ENCODE measurements at places on chromosomes 11 and 22.

- DNase-seq, result no peak
These were observed 81.2 kb downstream of the EXT2 start for GRCh38 chr11:44176546-44177213.

GRCh38 chr11:90630176-90630575 lies 407.3 kb upstream of the CHORDC1 start:
- DNase-seq, result no peak

DNA sequence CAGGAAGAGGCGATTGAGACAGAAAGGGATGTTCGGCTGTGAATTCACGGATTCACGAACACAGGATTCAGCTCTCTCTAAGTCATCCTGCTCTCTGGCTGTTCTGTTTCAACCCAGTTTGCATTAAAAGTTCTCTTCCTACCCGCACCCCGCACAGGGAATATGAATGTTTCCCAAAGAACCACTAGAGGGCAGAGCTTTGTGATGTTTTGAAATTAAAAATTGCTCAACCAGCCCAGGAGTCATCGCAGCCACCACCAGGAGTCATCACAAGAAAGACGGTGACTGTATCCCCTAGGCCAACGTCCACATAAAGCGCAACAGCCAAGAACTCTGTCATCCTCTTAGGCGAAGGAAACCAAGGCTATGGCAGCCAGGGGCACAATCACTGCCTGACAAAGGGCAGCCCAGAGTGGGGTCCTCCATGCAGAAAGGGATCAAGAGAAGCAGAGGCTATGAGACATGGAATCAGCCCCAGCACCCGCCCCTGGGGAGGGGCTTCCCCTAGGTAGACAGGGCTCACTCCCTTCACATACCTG lies 122.4 kb downstream of the WT1 start:
- peak; percentile 28 for DNase-seq

GRCh38 chr22:20076627-20077172 lies 3.3 kb upstream of the DGCR8 start:
- no peak for DNase-seq

DNA sequence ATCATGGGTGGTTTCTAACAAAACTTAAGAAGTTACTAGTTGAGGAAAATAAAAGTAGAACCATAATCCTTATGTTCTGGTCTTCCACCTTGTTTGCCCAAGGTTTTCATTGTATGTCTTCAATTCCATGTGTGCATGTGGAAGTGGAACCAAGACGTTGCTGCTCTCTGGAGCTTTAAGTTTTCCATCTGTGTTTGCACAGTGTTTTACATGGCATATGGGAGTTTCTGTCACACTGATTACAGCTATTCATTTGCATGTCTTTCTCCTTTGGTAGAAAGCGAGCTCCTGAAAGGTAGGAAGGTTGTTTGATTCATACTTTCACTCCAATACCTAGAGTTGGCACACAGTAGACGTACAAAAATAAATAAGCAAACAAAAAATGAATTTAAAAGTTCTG lies 112.6 kb upstream of the LUZP2 start:
- DNase-seq, result no peak

- no peak for DNase-seq
These were observed 73.5 kb upstream of the TENM4 start for GRCh38 chr11:79514290-79514689.

DNA sequence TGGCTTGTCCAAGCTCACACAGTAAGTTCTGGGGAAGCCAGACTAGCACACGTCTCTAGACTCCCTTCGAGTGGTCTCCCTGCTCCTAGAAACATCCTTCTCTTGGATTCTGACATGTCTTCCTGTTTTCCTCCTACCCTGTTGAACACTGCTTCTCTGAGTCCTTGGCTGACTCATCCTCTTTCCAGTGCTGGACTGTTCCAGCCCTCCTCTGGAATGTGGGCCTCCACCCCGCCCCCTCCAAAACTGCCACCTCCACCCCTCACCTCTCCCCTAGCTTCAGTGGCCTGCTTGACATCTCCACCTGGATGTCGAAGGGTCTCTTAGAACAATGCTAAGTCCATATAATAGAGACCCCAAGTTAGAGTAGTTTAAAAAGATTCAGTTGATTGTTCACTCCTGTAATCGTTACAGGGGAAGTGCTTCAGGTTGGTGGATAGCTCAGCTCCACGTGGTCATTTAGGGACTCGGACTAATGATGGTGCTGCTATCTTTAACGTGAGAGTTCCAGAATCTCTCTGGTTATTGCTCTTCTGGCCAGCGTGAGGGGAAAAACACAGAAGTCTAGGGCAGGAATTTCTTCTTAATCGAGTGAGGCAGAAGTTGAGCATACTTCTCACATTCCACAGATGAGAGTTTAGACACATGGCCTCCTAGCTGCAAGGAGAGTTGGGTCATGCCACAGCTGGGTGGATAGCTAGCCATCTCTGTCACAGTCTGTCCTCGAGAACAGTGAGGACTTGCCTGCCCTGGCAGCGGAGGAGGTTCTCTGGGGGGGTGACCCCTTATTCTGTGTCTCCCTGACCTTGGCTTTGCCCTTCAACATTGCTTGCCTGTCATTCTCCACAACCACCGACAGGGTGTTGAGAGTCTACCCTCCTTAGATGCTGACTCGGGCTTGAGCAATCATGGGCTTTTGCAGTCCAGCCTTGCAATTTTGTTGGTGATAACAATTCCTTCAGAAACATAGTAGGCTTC lies 4.7 kb upstream of the C11orf96 start:
- no peak for DNase-seq

DNA sequence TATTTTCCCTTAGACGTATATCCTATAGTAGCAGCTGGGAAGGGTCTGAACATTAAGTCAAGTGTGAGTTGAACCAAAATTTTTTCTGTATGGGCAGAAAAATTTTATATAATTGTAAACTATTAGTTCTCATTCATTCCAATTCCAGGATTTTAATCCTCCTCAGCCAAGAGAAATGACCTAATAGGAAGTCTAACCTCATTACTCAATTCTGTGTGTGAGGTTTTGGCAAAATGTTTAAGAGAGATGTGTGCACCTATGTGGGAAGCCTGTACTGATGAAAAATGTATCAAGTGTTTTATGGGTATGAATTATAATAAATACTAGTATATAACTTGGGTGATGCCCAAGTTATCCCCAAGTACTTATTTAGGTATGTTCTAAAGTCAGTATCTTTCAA lies 311.6 kb upstream of the PITPNB start:
- DNase-seq, result no peak

GRCh38 chr11:131908316-131908715 lies 537.9 kb downstream of the NTM start:
- no peak for DNase-seq

DNA sequence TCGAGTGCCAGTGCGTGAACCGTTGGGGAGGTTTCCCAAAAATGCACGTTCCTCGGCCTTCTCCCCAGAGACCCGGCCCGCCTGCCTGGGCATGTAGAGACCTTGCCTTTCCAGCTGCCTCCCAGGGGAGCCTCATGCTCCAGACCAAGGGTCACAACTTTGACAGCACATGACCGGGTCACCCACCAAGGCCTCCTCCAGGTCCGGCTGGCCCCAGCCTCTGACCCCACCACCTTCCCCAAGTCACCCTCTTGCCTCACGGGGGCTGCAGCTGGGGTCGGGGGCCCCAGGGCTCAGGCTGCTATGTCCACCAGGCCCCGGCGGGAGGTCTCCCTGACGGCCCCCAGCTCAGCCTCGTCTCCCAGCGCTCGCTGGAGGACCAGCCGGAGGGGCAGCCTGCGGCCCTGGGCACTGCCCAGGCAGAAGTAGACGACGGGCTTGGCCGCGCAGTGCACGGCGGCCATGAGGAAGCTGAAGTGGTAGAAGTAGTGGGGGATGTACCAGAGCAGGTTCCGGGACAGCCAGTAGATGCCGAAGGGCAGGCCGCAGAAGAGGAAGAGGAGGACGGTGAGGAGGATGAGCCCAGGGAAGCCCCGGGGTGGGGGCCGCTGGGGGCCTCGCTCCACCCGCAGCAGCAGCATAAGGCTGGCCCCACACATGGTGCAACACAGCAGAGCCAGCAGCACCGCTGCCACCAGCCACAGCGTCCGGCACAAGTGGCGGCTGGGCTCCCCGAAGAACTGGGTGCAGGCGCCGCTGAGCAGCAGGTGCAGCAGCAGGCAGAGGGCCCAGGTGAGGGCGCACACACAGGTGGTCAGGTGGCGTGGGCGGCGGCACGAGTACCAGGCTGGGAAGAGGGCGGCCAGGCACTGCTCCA lies 4.4 kb downstream of the MRGPRE start:
- peak; percentile 26 for DNase-seq

DNA sequence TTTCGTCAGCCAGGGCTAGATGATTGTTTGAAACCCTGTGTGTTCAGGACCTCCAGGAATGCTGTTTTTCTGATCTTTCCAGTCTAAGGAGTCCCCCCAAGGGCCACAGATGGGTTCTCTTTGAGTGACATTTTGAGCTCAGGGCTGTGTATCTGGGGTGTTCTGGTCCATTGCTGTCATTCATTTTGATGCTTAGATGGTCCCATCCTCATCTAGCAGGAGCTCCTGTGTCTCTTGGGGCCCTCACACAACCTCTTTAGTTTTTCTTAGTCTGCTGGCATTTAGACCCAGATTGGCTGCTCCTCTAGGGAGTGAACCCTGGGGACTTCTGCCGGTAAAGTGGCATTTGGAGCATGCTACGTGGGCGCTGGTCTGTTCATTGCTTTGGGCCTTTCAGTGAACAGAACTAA lies 39.1 kb downstream of the MED15 start:
- DNase-seq, result no peak

DNA sequence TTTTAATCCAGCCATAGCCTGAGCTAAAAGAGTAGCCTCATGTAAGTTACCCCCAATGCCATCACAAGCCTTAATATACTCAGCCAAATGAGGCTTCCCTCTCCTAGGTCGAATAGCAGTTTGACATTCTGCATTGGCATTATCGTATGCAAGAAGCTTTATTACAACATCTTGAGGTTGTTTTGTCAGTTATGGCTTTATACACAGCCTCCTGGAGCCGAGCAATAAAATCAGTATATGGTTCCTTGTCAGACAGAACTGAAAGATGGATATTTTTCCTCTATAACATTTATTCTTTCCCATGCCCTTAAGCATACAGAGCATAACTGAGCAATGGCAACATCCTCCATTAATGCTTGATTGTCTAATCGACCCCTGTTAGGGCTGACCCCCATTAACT lies 5.4 kb upstream of the DNAJB13 start:
- DNase-seq, result no peak

DNA sequence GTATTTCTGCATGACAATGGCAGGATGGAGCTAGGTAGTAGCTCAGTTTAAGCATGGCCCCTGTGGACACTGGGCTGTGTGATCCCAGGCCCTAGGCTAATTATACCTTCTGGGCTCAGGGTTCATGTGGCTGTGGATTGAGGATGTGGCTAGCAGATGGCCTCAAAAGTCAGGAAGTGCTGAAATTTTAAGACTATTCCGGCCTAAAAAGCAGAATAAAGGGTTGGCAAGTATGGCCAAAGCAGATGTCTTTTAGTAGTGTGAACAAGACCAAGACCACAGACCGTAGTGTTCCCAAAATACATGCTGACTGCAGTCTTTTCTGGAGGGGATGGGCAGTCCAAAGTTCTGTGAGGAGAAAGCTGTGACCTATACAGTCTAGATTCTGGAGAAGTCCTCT lies 115.7 kb upstream of the RAG2 start:
- DNase-seq, result no peak

DNA sequence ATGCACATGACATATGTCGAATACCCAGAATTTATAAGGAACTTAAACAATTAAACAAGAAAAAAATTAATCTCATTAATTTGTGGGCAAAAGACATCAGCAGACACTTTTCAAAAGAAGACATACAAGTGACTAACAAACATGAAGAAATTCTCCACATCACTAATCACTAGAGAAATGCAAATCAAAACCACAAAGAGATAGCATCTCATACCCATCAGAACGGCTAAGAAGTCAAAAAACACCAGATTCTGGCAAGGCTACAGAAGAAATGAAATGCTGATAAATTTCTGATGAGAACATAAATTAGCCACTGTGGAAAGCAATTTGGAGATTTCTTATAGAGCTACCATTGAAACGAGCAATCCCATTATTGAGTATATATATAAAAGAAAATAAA lies 210.6 kb upstream of the LUZP2 start:
- no peak for DNase-seq

DNA sequence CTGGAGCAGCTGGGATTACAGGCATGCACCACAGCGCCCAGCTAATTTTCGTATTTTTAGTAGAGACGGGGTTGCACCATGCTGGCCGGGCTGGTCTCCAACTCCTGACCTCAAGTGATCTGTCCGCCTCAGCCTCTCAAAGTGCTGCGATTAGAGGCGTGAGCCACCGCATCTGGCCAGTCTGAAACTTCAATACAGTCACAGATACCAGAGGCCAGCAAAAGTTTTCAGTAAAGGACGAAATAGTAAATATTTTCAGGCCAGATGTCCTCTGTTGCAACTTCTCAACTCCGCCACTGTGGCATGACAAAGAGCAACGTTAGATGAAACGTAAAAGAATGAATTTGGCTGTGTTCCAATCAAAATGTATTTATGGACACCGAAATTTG lies 403.6 kb downstream of the MN1 start:
- no peak for DNase-seq

DNA sequence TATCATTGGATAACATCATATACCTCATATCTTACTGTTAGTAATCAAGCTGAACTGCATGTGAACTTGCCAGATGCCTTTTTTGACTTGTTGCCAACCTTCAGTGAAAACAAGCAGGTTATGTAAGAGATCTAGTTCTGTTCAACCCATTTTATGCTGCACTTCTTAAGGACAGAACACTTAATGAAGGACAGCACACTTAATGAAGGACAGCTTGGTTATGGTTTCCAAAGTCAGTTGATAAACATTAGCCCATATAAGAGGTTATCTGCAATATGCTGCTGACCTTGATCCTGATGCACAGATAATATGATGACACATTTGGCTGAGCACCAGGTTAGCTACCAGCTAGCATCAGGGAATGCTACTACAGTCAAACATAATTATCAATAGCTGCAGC lies 358.7 kb upstream of the PDGFD start:
- DNase-seq, result no peak

DNA sequence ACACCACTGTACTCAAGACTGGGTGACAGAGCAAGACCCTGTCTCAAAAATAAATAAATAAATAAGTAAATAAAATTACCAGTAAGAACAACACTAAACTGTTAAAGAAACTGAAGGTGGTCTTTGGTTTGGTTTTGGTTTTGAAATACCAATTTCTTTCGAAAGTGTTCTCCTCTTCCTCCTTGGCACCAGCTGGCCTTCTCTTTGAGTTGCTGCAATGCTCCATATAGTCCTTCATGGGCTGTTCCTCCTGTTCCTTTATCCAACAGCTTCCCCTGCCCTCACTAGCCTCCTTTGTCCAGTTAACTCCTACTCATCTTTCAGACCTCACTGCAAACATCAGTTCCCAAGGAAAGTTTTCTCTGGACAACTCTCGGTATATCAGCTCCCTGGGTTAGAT lies 5.0 kb upstream of the UVRAG start:
- no peak for DNase-seq

DNA sequence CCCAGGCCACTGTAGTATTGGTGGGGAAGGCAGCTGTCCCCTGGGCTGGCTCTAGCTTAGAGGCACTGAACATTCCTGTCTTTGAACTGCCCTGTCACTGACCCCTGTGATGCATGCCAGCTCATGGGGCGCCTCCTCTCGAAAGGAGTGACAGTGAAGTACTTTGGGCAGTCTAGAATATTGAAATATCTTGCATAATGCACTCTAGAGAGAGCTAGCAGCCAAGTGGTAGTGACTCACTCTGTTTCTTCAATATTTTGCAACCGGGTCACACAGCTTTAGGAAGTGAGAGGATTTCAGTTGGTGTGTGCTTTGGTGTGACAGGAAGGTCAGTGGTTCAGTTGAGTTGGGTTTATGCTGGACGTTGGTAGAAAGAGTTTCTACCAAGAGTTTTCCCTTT lies 35.5 kb upstream of the ST14 start:
- DNase-seq, result no peak

GRCh38 chr11:70296681-70297080 lies 26.2 kb downstream of the PPFIA1 start:
- no peak for DNase-seq

All from RPMI8226 (cell line).